Smooth muscle cell of trachea (primary cell): ENCODE measurements at places on chromosomes 1 and 21. TPM values are rescaled to one million over a fixed set of nuclear protein-coding genes. Genes with fewer than 3 reads are reported as not detected.

The AADACL4 gene
- total RNA-seq, result not detected in 2 replicates

The IL19 gene
- total RNA-seq, result not detected in 2 replicates

The SH3BP5L gene
- 24.0 and 27.6 TPM in 2 replicates for total RNA-seq

The DNAJC8 gene
- 54.3 and 92.9 TPM in 2 replicates for total RNA-seq

The LCK gene
- not detected in 2 replicates for total RNA-seq

The TBX15 gene
- total RNA-seq, result under 0.01 TPM in 1 of 2 replicates, not detected in the other

The CR1L gene
- not detected in 2 replicates for total RNA-seq

The WDR64 gene
- total RNA-seq, result not detected in 2 replicates

The AVPR1B gene
- total RNA-seq, result not detected in 2 replicates

The FCGR1A gene
- total RNA-seq, result not detected in 2 replicates

The TMEM79 gene
- 1.3 and 3.0 TPM in 2 replicates for total RNA-seq

The OR2AK2 gene
- not detected in 2 replicates for total RNA-seq

The SYNC gene
- 67.1 and 136 TPM in 2 replicates for total RNA-seq

The PGLYRP3 gene
- not detected in 2 replicates for total RNA-seq

The FCRL3 gene
- not detected in 2 replicates for total RNA-seq

The MAP7D1 gene
- total RNA-seq, result 96.4 and 124 TPM in 2 replicates

The ESPN gene
- under 0.01 and 0.44 TPM in 2 replicates for total RNA-seq

The CFAP298 gene
- total RNA-seq, result 18.0 and 28.1 TPM in 2 replicates

The FAM167B gene
- 0.29 and 0.66 TPM in 2 replicates for total RNA-seq

The MCOLN3 gene
- 5.8 and 6.1 TPM in 2 replicates for total RNA-seq

The SLAMF1 gene
- not detected in 2 replicates for total RNA-seq

The KRTAP10-5 gene
- not detected in 2 replicates for total RNA-seq
